Activated CD4-positive, alpha-beta memory T cell treated with anti-CD3 and anti-CD28 coated beads for 36 hours (primary cell): ENCODE measurements at places on chromosomes 16 and 17.

GRCh38 chr16:35751191-35751941 lies 2292.0 kb downstream of the TP53TG3F start:
- DNase-seq: no peak

GRCh38 chr17:63827801-63828221 lies 348 bp upstream of the FTSJ3 start:
- no peak for DNase-seq

DNA sequence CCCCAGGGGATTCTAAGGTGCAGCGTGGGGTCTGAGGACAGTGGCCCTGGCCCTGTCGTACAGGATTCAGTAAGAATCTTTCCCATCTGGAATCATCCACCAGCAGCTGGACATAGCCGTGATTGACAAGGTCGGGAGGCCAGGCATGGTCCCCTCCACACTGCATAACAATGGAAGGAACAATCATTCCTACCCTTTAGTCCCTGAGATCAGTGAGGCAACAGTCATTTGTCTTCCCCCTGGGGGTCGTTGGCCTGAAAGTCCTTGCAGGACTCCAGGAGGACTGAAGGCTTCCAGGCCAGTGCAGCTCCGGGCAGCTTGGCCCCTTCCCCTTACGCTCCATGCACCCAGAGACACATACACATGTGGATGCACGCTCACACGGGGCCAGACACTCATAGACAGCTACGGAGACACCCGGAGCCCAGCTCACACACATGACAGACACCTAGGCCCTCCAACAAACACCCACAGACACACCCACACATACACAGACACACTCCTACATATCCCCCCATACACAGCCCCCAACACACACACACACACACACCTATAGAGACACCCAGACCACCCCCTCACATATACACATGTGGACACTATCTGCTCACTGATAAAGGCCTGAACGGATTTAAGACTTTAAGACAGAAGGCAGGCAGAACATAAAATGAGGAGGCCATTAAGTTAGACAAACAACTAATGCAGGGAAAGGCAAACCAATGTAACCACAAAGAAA lies 42.9 kb downstream of the LITAF start:
- no peak for DNase-seq

DNA sequence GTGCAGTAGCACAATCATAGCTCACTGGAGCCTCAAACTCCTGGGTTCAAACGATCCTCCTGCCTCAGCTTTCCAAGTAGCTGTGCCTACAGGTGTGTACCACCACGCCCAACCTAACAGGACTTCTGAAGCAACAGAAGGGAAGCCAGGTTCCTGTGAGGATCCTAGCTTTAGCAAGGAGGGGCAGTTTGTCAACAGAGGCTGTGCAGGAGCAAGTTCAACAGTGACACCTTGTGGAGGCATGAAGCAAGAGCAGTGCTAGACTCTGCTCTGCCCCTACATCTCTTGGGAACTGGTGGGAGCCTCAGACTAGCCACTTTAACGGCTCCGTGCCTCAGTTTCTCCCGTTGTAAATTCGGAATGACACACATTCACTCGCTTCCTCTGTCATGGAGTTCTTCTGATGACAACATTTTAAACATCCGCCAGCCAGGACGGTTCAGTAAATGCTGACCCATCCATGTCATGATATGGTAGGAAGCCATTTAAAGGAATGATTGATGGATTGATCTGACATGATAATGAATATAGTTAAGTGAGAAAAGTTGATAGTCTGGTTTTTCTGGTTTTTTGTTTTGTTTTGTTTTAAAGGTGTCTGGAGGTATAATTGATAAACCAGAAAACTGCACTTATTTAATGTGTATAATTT lies 218.7 kb downstream of the MRTFB start:
- peak; percentile 51 for DNase-seq

DNA sequence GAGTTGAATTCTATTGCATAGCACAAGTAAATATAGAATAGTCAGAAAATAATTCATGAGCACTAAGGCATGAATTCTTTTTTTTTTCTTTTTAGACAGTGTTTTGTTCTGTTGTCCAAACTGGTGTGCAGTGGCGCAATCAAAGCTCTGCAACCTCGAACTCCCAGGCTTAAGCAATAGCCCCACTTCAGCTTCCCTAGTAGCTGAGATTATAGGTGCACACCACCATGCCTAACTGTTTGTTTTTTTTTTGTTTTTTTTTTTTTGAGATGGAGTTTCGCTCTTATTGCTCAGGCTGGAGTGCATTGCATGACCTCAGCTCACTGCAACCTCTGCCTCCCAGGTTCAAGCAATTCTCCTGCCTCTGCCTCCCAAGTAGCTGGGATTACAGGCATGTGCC lies 16.6 kb downstream of the TUBD1 start:
- DNase-seq: no peak

GRCh38 chr17:63817736-63818385 lies 9.4 kb upstream of the PSMC5 start:
- no peak for DNase-seq

DNA sequence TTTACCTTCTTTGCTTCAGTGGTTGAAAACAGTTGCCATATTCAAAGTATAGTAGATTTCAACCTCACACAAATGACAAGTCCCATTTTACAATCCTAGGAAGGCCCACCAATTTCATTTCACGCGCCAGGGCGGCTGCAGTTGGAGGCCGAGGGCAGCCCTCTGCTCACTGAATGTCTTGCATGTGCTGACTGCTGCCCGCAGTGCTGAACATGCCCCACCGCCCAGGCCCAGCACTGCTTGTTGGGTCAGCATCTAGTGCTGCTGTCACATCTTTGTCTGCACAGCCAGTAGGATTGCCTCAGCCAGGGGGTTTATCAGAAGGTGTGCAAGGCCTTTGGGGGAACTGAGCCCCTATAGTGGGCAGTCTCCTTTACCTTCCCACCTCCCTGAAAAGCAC lies 11.5 kb downstream of the SMCR8 start:
- no peak for DNase-seq

DNA sequence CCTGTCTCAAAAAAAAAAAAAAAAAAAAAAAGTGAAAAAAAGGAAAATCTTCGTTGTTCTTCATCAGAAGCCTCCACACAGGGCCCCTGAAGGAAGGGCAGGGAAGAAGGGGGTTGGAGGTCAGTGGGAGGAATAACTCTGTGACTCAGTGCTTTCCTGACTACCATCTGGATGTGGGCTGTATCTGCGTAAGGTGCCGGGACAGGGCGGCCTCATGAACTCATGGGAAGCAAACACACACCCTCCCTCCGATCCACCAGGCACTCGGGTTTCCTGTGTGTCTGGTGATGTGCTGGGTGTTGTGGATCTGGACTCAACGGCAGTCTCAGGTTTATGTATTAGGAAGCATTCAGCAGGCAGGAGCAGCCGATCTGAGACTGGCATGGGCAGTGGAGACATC lies 691.6 kb downstream of the WWOX start:
- peak; percentile 61 for DNase-seq

DNA sequence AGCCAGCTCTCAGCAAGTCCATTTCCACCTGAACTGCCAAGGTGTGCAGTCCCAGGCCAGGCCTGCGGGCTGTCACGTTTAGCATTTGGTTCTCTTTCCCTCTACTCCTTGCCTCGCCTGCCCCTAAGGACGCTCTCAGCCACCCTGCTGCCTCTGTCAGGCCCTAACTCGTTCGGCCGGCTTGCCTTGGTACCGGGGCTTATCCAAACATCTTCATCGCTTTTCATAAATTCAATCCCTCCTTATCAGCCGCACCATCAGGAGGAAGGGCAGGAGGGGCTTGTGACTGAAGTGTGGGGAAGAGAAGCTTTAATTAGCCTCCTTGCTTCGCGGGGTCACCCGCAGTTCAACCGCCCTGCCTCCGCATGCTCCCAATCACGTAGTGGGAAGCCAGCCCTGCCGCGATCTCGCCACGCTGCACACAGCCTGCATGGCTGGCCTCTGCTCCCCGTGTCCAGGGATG lies 231.1 kb downstream of the SOX9 start:
- DNase-seq: no peak

GRCh38 chr17:63694229-63694949 lies 5.5 kb downstream of the LIMD2 start:
- DNase-seq: no peak

DNA sequence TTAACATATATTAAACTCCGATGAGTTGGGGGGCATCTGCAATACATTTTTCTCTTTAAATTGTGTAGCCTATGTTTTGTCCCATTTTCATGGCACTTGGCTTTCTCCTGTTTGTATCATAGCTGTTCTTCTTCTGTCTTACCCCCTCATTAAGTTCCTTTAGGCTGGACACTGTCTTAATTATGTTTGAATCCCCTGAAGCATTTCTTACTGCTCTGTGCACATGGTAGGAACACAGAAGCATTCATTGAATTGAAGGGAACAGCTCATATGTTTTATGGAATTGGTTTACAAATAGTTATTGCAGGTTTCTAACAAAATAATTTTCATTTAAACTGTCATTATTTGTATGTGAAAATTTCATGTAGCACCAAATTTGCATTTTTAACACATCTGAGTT lies 176.8 kb downstream of the TANC2 start:
- no peak for DNase-seq

DNA sequence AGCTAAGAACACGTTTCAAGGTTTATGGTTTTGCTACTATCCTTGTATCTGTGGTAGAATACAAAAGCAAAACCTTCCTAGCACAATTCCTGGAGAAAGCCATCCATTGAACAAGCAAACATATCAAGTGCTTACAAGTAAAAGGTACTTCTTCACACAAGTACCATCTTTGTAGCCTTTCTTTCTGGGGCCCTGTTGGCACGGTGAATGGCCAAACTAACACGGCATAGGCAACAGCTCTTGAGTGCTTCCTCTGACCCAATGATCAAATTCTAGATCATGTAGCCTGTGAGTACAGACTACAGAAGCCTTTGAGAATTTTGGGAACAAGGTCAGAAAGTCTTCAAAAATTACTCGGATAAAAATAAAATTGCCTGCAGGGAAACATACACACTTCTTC lies 57.9 kb downstream of the ANKFY1 start:
- DNase-seq: no peak

DNA sequence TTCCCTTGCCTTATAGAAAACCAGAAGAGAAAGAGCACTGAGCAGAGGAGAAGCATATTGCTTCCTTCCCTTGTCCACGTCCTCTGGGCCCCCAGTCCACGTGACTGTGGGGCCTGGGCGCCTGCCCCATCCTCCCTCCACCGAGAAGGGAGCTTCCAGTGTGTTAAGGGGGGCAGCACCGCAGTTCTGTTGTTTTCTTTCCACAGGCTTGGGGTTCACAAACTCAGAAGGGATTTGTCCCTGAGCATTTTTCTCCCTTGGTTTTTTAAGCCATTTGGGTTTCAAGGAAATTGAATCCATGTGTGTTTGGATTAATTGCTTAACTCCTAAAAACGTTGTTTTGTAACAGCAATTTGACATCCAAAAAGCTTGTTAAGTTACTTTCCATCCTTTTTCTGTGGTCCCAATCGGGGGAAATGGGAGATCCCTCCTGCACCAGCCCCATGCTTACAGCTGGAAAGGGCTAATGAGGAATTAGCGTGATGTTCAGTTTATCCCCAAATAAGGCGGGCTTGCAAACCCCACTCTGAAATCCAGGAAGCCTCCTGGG lies 347.5 kb upstream of the TNRC6C start:
- no peak for DNase-seq

- DNase-seq: no peak
These were observed 11.5 kb downstream of the ATP2C2 start for GRCh38 chr16:84379709-84380362.

DNA sequence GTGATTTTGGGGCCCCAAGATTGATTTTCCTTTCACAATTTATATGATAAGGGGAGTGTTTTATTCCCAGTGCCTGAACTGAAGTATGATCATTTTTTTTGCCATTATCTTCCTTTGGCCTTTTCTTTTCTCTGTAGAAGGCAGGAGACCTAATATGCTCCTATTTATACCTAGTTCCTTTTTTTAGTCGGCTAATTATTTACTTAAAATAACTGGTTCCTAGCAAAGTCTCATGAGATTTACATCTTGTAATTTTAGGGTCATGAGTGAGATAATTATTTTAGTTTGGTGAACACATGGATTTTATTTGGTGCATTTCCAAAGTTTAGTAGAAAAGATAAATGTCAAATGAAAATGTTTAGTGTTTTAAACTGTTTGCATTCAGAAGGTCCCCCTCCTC lies 24.8 kb downstream of the SEC14L1 start:
- DNase-seq: no peak
